SK-MEL-5 (cell line): ENCODE measurements at places on chromosomes 7 and 10.

- no peak for DNase-seq
These were observed 60.8 kb upstream of the PPIF start for GRCh38 chr10:79286318-79286951.

- no peak for DNase-seq
These were observed 30.4 kb downstream of the NRCAM start for GRCh38 chr7:108425714-108426275.

DNA sequence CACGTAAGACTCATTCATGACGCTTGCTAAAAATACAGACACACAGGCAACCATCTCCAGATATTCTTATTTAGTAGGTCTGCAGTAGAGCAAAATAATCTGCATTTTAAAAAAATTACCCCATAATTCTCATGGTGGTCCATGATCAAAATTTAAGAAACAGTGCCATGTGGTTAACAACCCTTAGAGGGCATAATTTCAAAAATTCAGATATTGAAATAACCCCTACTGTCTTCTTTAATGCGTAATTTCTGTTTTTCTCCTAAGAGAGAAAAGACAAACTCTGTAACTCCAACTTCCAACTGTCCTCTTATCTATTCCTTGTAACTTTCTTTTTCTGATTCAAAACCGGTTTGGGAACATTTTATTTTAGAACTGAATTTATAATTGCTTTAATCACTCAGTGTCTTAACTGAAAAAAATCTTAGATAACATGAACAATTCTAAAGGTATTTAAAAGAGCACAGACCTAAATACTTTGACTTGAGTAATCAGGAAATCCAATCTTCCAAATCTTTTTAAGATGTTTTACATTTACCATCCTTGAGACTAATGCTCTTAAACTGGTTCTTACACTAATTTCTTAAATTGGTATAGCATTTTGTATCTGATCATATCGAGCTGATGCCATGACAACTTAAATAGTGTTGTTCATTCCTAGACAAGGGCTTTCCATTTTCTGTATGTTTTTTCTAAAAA is 148.0 kb downstream of the GALNT11 start:
- peak; percentile 15 for DNase-seq

GRCh38 chr10:63515002-63515763 is 6.0 kb upstream of the REEP3 start:
- peak; percentile 95 for DNase-seq

DNA sequence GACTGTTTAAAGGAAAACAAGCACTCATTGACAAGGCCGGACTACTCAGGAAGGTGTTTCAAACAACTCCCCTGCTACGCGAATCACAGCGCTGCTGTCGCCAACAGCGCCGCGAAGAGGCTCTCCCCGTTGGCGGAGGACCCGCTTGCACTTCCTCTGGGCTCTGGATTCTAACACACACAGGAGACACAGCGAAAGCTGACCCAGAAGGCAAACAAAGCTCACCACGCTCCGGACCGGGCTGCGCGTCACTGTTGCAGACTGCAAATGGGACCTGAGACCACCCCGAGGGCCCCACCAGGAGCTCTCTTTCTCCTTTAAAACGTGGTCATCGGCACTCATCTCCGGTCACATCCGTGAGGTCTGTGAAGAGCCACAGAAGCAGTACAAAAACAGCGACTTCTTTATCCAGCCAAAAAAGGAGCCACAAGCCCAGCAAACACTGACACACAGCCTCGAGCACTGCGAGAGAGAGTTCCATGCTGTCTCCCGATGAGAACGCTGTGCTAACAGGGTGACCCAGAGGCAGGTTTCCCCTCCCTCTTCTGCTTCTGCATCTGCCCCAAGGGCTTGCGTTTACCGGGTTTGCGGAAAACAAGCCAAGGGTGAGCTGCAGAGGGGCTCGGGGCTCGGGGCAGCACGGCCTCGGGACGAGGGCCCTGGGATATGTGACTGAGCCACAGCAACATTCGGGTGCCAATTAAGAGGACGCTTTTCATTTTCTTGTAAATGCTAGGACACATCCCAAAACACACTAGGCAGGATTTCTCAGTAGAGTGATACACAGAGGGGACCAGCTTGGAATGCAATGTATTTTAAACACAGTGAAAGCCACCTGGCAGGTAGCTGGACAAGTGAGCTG is 41.3 kb downstream of the AMZ1 start:
- no peak for DNase-seq

GRCh38 chr7:71694665-71695064 is 562.7 kb downstream of the GALNT17 start:
- DNase-seq = no peak

DNA sequence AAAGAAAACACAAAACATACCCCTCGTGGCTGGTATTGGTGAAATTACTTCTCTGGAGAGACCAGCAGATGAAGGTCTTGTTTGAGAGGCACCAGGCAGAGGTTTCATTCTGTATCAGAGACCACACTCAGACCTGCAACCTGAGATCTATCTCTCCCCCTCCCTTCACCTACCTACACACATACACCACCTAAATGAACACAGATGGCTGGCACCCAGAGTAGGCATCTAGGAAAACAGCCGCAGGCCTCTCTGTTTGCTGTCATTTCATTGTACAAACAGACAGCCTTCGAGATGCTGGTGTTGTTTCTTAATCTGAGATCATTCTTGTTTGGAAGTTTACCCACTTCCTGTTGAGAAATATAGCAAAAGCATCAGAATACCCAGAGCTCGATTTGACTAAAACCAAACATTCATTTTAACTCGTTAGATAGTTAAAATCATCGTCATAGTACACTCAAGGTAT is 173.9 kb upstream of the SLC25A13 start:
- DNase-seq = no peak

GRCh38 chr10:122344741-122345258 is 29.7 kb upstream of the PLEKHA1 start:
- peak; percentile 74 for DNase-seq

GRCh38 chr10:132421847-132422751 is 25.1 kb downstream of the PWWP2B start:
- DNase-seq = no peak

DNA sequence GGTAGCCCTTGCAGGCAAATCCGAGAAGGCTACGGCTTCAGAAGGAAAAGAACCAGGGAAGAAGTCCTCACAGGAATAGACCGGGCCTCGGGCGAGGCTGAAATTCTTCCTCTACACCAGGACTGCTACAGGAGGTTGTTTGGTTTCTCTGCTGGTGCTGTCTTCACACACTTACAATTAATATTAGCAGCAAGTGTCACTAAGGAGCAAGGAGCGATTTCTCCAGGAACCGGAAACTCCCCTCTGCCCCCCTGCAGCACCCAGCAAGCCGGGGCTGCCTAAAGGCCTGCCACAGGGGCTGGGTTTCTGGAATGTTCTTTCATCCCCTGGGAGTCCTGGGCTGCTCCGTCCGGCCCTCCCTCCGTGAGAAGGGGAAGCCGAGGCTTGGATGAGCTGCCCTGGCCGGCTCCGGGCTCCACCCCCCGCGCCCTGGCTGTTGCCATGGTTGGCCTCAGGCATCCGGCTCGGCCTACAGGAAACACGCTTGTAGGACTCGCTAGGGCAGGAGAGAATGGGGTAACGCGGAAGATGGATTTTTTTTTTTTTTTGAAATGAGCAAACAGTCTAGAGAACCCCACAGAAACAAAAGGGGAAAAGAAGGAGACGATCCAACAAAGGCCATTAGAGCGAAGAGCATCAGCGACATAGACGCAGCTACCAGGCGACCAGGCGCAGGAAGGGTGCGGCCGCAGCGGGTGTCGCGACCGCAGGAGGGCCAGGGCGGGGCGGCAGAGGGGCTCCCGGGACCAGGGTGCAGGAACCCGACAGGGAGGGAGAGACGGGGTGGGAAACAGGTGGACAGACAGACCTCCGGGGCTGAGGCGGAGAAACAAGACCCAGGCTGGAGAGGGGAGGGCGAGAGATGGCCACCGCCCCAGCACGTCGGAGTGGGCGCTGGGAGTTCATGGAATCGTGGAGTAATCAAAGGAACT is 33.0 kb downstream of the EN2 start:
- no peak for DNase-seq

GRCh38 chr10:132572545-132572937 is 35.0 kb downstream of the INPP5A start:
- peak; percentile 11 for DNase-seq

- no peak for DNase-seq
These were observed 15.8 kb downstream of the GLCCI1 start for GRCh38 chr7:7984424-7984823.

DNA sequence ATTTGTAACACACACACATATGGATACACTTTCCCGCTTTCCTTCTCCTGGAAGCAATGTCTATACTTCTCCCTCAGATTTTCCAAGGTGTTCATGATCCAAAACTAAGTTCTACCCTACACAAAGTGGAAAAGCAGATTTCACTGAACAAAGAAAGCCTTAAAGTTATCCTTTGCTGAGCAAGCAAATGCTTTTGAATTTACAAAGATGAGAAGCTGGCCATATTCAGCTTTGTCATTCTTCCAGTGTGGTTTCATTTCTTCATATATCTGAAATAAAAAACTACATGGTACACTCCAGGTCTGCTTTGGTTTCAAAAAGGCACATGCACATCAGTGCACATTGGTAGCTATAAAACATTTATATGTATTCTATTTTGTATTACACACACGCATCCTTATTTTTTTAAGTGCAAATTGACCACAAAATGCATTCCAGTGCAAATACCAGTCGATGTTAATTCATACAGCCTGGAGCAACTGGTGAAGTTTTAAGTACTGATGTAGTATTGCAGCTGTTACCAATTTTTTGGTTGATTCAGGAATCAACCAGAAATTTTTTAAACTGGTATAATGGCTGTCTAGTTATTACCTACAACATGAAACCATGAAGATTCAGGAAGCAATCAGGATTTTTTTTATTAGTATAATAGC is 65.5 kb upstream of the SRPK2 start:
- DNase-seq = peak; percentile 37

GRCh38 chr7:134084488-134085144 is 42.5 kb upstream of the LRGUK start:
- DNase-seq = no peak

DNA sequence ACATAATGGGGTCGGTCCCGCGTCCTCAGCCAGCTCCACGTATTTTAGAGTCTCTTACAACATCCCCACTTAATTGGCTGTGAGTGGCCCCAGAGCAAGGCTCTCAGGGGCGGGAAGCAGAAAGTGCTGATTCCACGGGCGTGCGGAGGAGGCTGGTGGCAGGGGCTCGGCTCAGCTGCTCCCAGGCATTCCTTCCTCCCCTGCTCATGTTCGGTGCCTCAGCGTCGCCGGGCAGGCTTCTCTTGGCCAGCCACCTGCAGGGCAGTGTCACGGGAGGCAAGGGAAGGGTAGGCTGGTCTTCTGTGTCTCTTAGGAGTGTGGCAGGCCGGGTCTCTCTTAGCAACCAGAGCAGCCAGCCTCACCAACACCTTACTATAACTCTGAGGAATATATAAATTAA is 33.8 kb downstream of the IL15RA start:
- DNase-seq = no peak

GRCh38 chr10:91996266-91996665 is 72.7 kb downstream of the BTAF1 start:
- DNase-seq = no peak

DNA sequence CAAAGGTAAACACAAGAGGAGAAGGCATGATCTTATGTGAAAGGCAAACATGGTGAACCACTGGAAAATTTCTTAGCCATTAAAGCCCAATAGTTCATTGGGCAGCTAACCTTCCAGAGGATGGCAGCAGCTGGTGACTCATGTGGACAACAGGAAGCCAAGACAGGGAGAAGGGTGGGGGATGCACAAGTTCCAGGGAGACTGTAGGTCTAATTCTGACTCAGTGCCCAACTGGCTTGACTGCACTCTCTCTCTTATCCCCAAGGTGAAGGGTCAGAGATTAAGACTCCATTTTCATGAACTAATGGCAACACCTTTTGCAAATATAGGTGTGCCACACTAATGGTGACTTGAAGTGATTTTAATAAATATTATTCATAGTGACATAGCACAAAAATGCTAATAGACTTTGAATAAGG is 47.9 kb upstream of the SLC35B4 start:
- DNase-seq = peak; percentile 27

- no peak for DNase-seq
These were observed 8.8 kb upstream of the ZC3HAV1 start for GRCh38 chr7:139118234-139118804.

GRCh38 chr7:5634107-5634950 is 147.1 kb downstream of the RNF216 start:
- no peak for DNase-seq

DNA sequence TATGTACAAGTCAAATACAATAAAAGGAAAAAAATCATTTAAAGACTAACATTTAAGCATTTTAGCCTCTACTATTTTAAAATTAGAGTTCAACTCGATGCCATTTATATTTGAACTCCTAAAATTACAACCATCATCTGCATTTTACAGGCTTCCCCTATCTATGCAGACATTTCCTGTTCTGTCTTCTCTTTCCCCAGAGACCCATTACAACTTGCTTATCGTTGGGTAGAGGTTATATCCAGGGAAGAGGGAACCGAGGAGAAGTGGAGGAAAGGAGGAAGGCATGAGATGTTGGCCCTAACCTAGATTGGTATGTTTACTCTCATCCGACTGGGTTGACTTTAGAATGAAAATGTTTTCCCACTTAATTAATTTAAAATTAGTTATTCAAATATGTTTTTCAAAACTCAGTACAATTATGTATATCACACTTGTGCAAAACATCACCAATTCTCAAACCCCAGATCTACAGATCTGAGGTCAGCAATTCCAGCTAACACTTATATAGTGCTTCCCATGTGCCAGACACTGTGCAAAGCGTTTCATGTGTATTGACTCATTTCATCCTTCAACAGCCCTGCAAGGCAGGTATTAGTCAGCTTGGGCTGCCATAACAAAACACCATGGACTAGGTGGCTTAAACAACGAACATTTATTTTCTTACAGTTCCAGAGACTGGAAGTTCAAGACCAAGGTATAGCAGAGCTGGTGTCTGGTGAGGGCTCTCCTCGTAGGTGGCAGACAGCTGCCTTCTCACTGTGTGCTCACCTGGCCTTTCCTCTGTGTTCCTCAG is 27.3 kb upstream of the HERPUD2 start:
- DNase-seq = no peak

DNA sequence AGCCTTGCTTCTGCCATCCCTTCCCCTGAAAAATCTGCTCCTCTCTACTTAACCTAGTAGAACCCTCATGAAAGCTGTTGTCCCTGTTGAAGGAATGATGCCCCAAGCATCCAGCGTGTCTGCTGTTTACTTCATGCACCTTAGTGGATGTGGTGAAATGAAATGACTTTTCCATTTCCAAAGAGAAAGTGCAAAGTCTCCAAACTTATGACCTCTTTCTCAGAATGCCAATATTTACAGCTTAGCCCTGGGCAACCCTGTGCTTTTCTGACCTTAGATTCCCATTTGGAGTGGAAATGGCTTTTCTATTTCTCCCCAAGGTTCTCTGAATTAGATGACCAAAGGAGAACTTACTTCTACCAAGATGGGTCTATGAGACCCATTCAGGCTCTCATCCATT is 256.9 kb downstream of the KCNMA1 start:
- no peak for DNase-seq
